ENCODE measurements at places on chromosomes 11 and 22. TPM values are rescaled to one million over a fixed set of nuclear protein-coding genes. Genes with fewer than 3 reads are reported as not detected.
A peak's percentile ranks its signal among the peaks of the same experiment; 100 is the strongest.

TRIM49 gene
- total RNA-seq, result not detected

CCDC88B gene
- 105 TPM for total RNA-seq

DNA sequence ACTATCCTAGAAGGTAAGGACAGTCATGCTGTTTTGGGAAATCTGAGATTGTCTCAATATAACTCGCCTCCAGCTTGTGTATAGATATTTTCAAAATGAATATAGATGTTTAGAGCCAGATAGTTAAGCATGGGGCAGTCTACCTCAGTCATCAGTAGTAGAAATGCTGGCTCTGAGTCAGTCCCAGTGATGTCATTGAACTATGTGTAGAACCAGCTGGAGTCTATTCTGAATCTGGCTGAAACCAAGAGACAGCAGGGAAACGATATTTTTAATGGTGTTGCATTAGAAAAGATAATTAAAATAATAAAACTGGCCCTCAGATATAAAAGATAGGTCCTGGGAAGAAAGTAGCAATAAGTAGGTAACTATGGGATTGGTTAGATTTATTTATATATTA is 25.9 kb downstream of the PIWIL4 start:
- no peak overlapping the region for H3K4me3 ChIP-seq
- H3K36me3 ChIP-seq, result no peaks in the 10 kb centered on the region
- H3K4me1 ChIP-seq, result no peaks in the 10 kb centered on the region
- no peaks in the 10 kb centered on the region for H3K27me3 ChIP-seq
- no peak overlapping the region for H3K27ac ChIP-seq
- no peak for DNase-seq

GRCh38 chr11:130478204-130478701 is 29.8 kb downstream of the ADAMTS15 start:
- H3K4me3 ChIP-seq, result no peak overlapping the region
- no peaks in the 10 kb centered on the region for H3K4me1 ChIP-seq
- no peaks in the 10 kb centered on the region for H3K36me3 ChIP-seq

- no peak overlapping the region for H3K27ac ChIP-seq
- no peak for DNase-seq
- no peaks in the 10 kb centered on the region for H3K36me3 ChIP-seq
- no peak overlapping the region for H3K4me3 ChIP-seq
- no peaks in the 10 kb centered on the region for H3K27me3 ChIP-seq
Measured at GRCh38 chr11:59266491-59266890, 53.8 kb upstream of the MPEG1 start.

GRCh38 chr11:21564833-21565682 is 627.8 kb upstream of the ANO5 start:
- no peaks in the 10 kb centered on the region for H3K36me3 ChIP-seq
- no peak overlapping the region for H3K4me3 ChIP-seq

TECTA gene
- total RNA-seq, result 0.39 TPM

GRCh38 chr11:5671831-5672230 is 13.0 kb downstream of the TRIM5 start:
- H3K27me3 ChIP-seq, result no peaks in the 10 kb centered on the region
- DNase-seq, result no peak
- H3K4me1 ChIP-seq, result peaks cover 3% of the 10 kb centered on the region
- H3K27ac ChIP-seq, result no peak overlapping the region
- H3K4me3 ChIP-seq, result no peak overlapping the region
- peaks cover 12% of the 10 kb centered on the region for H3K36me3 ChIP-seq

IGSF9B gene
- 12.2 TPM for total RNA-seq

- no peak for DNase-seq
- no peaks in the 10 kb centered on the region for H3K27me3 ChIP-seq
- no peaks in the 10 kb centered on the region for H3K4me1 ChIP-seq
- H3K36me3 ChIP-seq, result no peaks in the 10 kb centered on the region
- no peak overlapping the region for H3K4me3 ChIP-seq
Measured at GRCh38 chr22:22216450-22216959, 28.1 kb upstream of the VPREB1 start.

GRCh38 chr11:12860827-12861226 is 148.3 kb upstream of the RASSF10 start:
- H3K36me3 ChIP-seq, result no peaks in the 10 kb centered on the region
- no peaks in the 10 kb centered on the region for H3K4me1 ChIP-seq
- H3K27me3 ChIP-seq, result peaks cover 4% of the 10 kb centered on the region
- no peak overlapping the region for H3K4me3 ChIP-seq

MISFA gene
- 0.96 TPM for total RNA-seq

MYBPC3 gene
- total RNA-seq, result not detected

- H3K4me1 ChIP-seq, result peaks cover 15% of the 10 kb centered on the region
- no peak overlapping the region for H3K27ac ChIP-seq
- H3K4me3 ChIP-seq, result no peak overlapping the region
- peak; percentile 18 for DNase-seq
- H3K36me3 ChIP-seq, result no peaks in the 10 kb centered on the region
Measured at GRCh38 chr22:38572065-38572464, 2.1 kb upstream of the DMC1 start.

SSRP1 gene
- total RNA-seq, result 308 TPM

DNA sequence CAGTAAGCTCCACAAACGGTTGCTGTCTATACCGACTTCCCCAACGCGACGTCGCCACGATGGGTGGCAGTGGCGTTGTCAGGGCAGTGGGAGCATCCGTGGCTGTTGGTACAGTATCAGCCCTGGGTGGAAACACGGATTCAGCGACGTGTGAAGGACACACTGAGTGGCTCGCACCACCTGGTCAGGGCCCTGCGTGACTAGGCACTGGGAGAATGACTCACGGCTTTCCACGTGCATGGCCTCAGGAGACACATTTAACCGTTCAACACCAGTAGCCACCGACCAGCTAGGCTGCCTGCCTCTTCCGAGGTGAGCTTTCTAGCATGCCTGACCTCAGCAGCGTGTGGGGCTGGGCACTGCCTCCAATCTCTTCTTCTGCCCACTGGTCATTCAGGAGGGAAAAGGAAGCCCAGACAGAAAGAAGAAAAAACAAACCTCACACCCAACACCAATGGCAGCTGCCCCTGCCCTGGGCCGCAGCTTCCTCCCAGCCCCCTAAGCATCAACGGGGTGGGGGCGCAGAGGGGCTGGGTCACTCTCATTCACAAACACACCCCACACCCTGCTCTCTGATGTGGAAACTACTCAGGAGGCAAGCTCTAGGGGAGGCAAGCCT is 59.0 kb downstream of the MYH9 start:
- peaks cover 63% of the 10 kb centered on the region for H3K4me1 ChIP-seq
- H3K36me3 ChIP-seq, result peaks cover 54% of the 10 kb centered on the region
- DNase-seq, result no peak
- H3K27me3 ChIP-seq, result no peaks in the 10 kb centered on the region

DNA sequence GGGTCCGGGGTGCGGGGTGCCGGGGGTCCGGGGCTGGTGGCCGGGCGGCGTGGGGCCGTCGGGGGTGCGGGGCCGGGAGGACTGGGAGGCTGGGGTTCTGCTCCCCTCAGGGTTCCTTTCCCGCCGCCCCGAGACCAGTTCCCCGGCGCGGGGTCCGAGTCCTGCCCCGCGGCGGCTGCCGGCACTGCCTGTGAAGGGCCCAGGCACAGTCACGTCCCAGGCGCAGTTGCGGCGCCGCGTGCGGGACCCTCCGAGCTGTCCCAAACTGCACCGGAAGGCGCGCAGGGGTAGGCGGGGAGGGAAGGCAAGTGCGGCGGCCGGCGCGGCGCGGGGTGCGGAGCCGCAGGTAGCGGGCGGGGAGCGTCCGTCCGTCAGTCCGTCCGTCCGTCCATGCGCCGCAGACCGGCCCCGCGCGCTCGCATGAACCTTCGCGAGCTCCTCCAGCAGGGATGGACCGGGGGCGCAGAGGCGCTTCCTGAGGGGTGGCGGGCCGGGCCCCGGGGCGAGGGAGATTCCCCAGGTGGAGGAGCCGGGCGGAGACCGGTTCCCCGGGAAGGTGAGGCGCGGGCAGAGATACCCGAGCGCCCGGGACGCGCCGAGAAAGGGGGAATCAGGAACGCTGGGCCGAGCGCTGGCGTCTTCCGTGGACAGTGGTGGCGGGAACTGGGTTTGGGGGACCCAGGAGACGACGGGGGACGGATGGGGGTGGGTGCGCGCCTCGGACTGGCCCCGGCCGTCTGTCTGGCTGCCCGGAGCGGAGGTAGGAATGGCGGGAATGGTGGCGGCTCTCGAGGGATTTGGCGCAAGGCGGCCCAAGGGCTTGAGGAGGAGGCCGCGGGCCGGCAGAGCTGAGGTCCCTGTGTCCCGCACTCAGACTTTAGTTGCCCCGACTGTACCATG is 3.1 kb upstream of the ADORA2A start:
- DNase-seq, result peak; percentile 28
- H3K4me1 ChIP-seq, result peaks cover 36% of the 10 kb centered on the region
- no peak overlapping the region for H3K4me3 ChIP-seq

- DNase-seq, result no peak
- H3K4me3 ChIP-seq, result no peak overlapping the region
- no peak overlapping the region for H3K27ac ChIP-seq
- no peaks in the 10 kb centered on the region for H3K27me3 ChIP-seq
- H3K4me1 ChIP-seq, result no peaks in the 10 kb centered on the region
Measured at GRCh38 chr11:97615546-97615945, 1225.7 kb downstream of the JRKL start.

DNA sequence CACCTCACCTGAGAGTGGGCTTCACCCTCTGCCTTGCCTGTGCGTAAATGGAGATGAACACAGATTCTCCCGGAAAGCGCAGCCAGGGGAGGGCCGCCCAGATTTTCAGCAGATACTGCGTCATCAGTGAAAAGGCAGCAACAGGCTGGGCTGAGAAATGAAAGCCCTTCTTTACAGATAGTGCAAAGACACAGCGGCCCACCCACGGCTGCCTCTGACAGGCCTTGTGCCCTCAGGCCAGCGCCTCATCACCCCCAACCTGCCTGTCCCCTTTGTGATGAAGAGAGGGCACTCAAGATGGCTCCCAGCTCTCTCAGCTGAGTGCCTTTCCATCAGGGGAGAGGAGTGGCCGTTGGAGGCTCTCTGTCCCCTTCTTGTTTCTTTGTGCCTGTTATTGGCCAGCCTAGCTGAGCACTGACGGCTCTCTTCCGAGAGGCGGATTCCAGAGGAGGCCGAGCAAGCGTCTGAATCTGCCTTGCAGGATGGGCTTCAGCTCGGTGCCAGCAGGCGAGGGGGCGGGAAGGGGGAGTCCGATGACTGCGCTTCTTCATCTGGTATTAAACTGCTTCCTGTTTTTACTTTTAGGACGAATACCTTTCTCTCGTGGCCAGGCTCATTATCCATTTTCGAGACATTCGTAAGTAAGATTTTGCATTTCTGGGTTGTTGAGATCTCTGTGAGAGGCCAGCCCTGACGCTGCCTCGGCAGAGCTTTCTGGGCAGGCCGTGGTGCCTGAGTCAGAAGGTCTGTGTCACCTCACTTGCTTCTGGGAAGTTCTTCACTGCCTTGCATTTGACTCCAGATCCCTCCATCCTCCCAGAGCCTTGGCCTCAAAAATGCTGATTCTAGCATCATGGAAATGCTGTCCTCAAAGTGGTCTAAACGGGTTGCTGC is 43.7 kb downstream of the MED15 start:
- H3K4me1 ChIP-seq, result peaks cover 95% of the 10 kb centered on the region
- peaks cover 40% of the 10 kb centered on the region for H3K36me3 ChIP-seq
- peak overlapping the region; percentile 70 for H3K27ac ChIP-seq

DNA sequence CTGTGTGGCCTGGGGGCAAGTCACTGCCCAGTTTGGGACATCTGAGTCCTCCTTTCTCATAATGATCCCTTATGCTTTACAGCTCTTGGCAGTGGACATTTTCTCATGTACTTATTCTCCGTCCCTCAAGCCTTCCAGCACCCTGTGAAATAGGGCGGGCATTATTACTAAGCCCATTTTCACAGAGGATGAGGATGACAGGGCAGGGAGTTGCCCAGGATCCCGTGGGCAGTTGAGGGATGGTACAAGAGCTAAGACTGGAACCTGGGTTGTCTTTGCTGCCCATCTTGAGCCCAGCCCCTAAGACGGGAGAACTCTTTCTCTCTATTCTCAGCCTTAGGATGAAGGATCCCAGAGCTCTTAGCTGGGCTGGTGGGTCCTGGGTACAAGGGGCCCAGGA is 11.2 kb downstream of the CD82 start:
- H3K27ac ChIP-seq, result no peak overlapping the region
- H3K27me3 ChIP-seq, result no peaks in the 10 kb centered on the region
- peaks cover 86% of the 10 kb centered on the region for H3K4me1 ChIP-seq
- no peak for DNase-seq
- no peak overlapping the region for H3K4me3 ChIP-seq

RBM4 gene
- total RNA-seq, result 124 TPM

DNA sequence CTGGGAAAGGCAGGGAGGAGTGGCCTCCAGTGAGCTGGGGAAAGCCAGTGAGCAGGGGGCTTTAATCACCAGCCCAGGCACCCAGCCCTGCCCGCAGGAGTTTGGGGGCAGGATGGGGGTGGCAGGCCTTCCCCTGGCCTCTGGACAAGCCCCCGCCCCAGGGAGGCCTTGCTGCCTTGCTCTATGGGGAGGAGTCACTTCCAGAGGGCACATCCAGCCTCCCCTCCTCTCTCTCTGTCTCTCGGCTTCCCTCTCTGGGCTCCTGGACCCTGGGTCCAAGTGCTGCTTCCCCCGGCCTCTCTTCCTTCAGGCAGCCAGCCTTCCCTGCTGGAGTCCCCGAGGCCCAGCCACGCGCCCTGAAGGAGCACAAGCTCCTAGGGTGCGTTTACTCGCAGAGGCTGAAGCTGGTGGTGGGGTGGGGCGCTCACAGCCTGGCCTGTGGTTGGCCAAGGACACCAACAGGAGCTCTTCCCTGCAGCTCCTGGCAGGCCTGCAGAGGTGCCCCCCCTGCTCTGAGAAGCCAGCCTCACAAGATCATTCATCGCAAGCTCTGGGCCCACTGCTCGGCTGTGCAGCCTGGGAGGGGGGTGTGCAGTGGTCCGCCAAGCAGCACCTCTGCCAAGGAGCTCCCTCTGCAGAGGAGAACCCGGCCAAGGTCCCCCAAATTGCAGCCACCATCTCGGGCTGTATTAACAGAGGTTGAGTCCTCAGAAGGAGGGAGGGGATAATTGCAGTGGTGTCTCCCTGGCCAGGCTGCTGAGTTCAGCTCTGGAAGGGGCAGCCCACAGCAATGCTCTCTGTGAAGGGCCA is 25.4 kb downstream of the OSBPL5 start:
- no peak overlapping the region for H3K27ac ChIP-seq
- H3K4me3 ChIP-seq, result no peak overlapping the region
- H3K36me3 ChIP-seq, result no peaks in the 10 kb centered on the region
- H3K27me3 ChIP-seq, result no peaks in the 10 kb centered on the region
- no peak for DNase-seq
- peaks cover 24% of the 10 kb centered on the region for H3K4me1 ChIP-seq

DNA sequence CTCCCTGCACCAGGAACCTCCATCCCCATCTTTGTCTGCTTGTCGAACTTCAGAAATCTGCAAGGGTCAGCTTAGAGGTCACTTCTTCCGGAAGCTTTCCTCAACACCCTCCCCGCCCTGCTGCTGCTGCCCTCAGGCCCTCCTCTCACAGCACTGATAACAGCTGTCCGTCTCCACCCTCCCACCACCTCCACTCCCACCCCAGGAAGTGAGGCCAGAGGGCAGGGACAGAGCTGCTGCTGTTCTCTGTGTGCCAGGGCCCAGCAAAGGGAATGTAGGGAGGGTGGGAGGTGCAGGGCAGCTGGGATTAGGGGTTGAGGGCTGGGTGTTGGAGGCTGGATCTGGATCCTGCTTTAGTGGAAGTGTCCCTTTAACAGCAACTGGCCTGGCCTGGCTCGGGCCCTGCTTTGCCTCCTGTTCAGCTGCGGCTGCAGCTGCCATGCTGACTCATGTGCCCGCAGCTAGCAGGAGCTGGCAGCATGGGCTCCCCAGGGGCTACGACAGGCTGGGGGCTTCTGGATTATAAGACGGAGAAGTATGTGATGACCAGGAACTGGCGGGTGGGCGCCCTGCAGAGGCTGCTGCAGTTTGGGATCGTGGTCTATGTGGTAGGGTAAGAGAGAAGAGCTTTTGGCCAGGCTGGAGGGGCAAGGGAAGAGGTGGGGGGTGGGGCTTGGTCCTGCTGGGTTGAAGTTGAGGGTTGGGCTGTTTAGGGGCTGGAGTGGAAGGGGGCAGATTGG is at the start of gene P2RX6:
Gene P2RX6 (plus strand): TSS at position 440 of the 740 bp plus-strand sequence. CDS start 10 bp downstream, at position 450.
- H3K36me3 ChIP-seq, result no peaks in the 10 kb centered on the region
- H3K4me1 ChIP-seq, result peaks cover 18% of the 10 kb centered on the region
- no peak for DNase-seq
- no peaks in the 10 kb centered on the region for H3K27me3 ChIP-seq
- peak within 1 kb of the TSS; percentile 90 for H3K27ac ChIP-seq

All from CD8-positive, alpha-beta memory T cell (primary cell).